ENCODE measurements at places on chromosomes 11 and 22.

- DNase-seq, result no peak
Measured at GRCh38 chr22:44351685-44352377, 39.1 kb upstream of the SHISAL1 start.

- no peak for DNase-seq
Measured at GRCh38 chr11:120063686-120064340, 74.1 kb downstream of the TRIM29 start.

DNA sequence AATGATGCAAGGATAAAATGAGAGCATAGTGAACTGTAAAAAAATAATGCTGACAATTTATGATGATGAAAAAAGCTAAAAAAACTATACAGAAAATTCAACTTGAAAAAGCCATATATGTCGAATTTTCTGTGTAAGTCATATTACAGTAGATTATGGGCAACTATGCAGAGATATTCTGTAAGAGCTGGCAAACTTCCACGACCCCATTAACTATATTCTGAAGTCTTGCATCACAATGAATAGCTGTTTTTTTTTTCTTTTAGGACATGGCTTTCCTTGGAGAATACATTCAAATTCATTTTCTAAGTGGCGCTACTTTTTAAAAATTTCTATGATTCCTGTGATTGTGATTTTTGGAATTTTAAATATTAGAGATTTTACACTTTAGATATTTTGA lies 18.4 kb downstream of the PSMD13 start:
- DNase-seq, result no peak

- no peak for DNase-seq
Measured at GRCh38 chr22:47151490-47151889, 389.0 kb downstream of the TBC1D22A start.

GRCh38 chr22:22855085-22855484 lies 32.5 kb upstream of the IGLL5 start:
- no peak for DNase-seq

DNA sequence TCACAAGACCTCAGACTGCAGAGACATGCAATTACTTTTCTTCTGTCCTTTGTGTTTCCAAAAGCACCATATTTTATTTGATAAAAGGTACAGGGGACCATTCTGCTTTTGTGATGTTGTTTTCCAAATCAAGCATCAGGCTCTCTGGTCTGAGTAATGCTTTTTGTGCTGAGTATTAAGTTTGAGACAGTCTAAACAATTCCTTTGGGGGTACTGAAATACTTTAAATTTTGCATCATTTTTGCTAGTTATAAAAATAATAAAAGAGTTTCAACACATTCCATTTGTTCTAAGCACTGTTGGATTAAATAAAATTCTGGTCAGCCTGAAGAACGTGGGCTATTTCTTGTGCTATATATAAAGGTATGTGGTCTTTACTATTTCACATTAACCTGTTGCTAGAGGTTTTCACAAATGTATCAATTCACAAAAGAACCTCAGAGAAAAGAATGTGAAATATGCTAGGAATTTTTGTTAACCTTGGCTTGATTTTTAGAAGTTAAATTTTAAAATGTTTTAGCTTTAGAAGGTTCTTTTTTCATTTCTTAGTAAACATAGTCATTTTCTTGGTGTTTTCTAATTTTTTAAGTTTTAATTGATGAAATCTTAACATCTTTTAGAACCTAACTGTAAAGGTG lies 61.6 kb downstream of the C22orf31 start:
- no peak for DNase-seq

- DNase-seq, result no peak
Measured at GRCh38 chr11:1219834-1220815, 2.7 kb upstream of the MUC5B start.

DNA sequence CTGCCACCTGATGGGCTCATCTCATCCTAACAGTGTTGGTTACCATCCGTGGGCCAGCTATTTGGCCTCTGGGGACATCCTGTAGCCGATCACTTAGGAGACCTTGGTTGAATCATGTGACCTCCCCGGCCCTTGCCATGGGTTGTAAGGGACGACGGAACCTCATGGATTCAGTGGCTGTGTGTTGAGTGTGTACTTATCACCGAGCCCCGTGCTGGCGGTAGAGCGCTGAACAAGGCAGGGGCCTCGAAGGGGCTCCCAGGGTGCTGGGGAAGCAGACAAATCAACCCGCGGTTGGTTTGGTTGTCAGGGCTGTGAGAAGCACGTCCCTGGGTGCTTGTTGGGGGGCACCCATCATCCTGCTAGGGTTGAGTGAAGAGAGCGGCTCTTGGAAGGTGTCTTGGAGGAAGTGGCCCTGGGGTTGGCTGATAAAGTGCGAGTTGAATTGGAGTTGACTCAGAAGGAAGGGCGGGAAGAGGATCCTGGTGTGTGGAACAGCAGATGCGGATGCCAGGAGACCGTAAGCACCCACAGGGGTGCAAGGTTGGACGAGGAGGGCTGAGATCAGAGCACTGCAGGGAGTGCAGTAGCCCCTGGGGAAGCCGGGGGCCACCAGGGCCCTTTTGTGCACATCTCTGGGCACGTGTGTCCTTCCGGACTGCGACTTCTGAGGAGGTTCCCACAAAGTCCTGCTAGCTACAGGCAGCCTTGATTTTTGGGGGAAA lies 53.6 kb downstream of the MPPED1 start:
- DNase-seq, result no peak

- DNase-seq, result no peak
Measured at GRCh38 chr11:133951327-133952198, 5.2 kb downstream of the IGSF9B start.

GRCh38 chr11:115848611-115849010 lies 344.4 kb upstream of the CADM1 start:
- no peak for DNase-seq

DNA sequence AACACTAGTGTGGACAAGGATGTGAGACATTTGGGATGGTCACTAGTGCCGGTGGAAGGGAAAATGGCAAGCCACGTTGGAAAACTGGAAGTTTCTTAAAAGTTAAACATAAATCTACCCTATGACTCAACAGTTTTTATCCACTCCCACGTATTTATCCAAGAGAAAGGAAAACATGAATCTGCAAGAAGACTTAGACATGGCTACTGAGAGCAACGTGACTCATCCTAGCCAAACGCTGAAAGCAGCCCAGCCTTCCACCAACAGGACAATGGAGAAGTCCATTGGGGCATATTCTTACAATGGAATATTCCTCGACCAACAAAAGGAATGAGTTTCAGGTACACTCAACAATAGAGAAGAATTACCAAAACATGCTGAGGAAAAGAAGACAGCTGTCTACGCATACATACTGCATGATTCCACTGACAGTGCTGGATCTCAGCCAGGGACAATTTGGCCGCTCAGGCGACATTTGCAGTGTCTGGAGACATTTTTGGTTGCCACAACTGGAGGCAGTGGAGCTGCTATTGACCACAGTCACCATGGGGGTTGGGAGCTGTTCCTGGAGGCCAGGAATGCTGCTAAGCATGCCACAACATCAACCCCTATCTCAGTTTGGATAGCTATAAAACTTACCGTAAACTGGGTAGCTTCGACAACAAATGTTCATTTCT lies 21.2 kb downstream of the SYT13 start:
- DNase-seq, result no peak

- peak; percentile 82 for DNase-seq
Measured at GRCh38 chr11:9757809-9758636, 94.1 kb downstream of the SWAP70 start.

GRCh38 chr22:29701155-29701999 lies 18.4 kb upstream of the CABP7 start:
- DNase-seq, result peak; percentile 45

GRCh38 chr11:28110821-28111200 lies 2.6 kb downstream of the METTL15 start:
- no peak for DNase-seq

DNA sequence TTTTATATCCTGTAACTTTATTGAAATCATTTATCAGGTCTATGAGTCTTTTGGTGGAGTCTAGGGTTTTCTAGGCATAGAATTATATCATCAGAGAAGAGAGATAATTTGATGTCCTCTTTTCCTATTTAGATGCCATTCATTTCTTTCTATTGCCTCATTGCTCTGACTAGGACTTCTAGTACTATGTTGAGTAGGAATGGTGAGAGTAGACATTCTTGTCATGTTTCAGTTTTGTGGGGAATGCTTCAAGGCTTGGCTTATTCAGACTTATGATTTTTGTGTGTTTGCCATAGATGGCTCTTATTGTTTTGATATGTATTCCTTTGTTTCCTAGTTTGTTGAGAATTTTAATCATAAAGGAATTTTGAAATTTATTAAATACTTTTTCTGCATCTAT lies 1078.3 kb downstream of the FAM181B start:
- DNase-seq, result no peak

GRCh38 chr11:39036021-39036420 lies 2423.4 kb downstream of the LRRC4C start:
- DNase-seq, result no peak

DNA sequence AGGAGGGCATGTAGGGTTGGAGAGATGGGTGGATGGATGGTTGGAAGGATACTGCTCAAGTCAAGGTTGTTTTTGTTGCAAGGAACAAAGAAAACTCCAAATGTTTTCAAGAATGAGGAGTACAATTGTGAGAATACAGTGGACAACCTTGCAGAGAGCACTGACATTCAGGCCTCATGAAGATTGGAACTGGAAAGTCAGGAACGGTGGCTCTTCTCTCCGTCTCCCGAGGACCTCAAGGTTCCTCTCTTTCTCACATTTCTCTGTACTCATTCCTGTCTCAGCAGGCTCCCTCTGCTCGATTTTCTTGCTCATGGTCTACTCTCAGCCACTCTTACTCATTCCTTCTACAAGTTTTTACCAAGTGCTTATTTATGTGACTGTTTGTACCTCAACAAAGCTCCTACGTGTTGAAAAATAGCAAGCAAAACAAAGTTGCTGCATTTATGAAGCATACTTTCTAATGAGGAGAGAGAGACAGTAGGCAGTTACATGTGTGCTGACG lies 97.6 kb downstream of the SWAP70 start:
- DNase-seq, result no peak

- no peak for DNase-seq
Measured at GRCh38 chr11:18676803-18677202, 21.8 kb upstream of the TMEM86A start.

DNA sequence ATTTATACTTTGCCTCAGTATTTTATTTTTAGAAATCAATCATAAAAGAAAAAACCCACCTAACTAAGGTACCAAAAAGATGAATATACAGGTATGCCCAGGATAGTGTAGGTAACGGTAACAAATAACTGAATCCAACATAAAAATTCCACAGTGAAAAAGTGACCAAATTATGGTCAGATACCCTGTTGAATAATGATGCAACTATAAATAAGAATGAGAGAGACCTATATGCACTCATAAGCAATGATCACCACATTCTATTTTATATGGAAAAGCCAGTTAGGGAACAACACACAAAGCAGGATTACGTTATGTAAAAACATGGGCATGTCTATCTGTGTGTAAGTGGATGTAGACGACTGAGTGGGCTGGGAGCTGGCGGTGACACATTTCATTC lies 7.0 kb upstream of the ZNF74 start:
- DNase-seq, result no peak

- no peak for DNase-seq
Measured at GRCh38 chr11:88100151-88100550, 75.1 kb downstream of the RAB38 start.
